ENCODE measurements at places on chromosomes 6 and 20. TPM values are rescaled to one million over a fixed set of nuclear protein-coding genes. Genes with fewer than 3 reads are reported as not detected.

Gene SLC44A4
- not detected for total RNA-seq

Gene LY6G6D
- total RNA-seq = not detected

Gene RMND1
- total RNA-seq = 47.7 TPM

Gene LRFN2
- total RNA-seq = not detected

Gene TCP11
- total RNA-seq = 0.37 TPM

Gene GGTLC1
- total RNA-seq = not detected

Measured in subcutaneous preadipocyte (primary cell).